ENCODE measurements at places on chromosomes 7 and 10.

GRCh38 chr10:86601956-86602602 lies 52.3 kb upstream of the OPN4 start:
- DNase-seq = no peak

DNA sequence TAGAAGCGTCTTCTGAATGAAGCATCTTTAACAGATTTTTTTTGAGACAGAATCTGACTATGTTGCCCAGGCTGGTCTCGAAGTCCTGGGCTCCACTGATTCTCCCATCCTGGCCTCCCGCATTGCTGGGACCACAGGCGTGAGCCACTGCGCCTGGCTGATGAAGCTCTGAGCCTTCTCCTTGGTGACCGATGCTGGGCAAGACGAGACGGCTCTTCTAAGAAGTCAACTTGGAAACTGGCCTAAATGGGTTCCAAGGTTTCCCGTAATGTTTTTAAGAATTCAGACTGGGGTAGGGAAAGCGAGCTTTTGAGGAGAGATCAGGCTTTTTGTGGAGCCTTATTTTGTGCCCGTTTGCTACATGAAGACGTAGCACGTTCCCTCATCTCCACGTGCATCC lies 224.5 kb downstream of the ZMYND11 start:
- no peak for DNase-seq

GRCh38 chr10:43068136-43068395 lies 8.8 kb upstream of the RET start:
- DNase-seq = no peak

GRCh38 chr10:46515793-46516192 lies 40.7 kb downstream of the GPRIN2 start:
- no peak for DNase-seq

- DNase-seq = no peak
Observed at GRCh38 chr7:34759477-34760125, 101.6 kb downstream of the NPSR1 start.

DNA sequence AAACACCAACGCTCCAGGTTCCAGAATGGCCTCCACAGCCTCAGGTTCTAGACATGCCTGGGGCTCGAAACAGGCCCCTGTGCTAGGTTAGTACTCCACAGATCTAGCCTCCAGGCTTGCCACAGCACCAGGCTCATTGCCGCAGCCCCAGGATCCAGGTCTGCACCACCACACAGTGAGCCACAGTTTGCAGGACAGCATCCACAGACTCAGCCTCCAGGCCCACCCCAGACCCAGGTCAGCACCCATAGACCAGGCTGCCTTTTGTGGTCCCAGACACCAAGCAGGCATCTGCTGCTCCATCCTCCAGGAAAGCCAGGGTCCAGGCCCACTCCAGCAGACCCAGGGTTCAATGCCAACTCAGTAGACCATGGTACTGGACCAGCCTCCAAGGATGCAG lies 132.3 kb upstream of the VSTM2A start:
- no peak for DNase-seq

DNA sequence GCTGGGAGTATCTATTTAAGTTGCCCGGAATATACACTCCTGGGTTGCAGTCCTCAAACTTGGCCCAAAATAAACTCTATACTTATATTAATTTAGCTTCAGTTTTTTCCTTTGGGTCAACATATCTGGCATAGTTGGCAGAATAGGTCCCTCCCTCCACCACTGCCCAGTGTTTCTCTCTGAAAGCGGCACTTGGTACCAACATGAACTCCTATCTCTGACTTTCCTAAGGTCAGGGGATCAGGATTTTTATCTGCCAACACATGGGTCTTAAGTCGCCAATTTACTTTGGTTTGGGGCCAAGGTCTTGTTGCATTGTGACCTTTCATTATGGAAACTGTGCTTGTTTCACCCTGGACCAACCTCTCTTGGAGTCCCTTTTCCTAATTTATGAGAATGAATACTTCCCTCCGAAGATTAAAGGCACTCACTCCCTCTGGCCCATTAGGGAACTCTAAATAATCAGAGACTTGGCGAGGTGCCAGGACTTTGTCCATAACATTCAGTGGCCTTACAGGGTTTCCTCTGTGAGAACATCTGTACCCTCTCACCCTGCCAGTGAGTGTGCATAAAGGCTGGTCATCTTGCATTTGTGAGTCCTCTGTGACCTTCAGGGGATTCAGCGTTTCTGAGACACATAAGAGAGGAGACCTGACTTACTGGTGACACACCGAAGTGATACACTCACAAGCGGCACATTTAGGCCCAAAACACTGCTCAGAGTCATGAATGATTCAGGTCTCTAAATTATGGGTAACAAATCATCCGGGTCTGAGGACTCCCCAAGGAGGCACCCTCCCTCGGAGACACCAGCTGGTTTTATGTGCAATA lies 19.7 kb upstream of the FKBP9 start:
- DNase-seq = no peak

GRCh38 chr10:70699659-70700174 lies 27.4 kb downstream of the ADAMTS14 start:
- DNase-seq = no peak

DNA sequence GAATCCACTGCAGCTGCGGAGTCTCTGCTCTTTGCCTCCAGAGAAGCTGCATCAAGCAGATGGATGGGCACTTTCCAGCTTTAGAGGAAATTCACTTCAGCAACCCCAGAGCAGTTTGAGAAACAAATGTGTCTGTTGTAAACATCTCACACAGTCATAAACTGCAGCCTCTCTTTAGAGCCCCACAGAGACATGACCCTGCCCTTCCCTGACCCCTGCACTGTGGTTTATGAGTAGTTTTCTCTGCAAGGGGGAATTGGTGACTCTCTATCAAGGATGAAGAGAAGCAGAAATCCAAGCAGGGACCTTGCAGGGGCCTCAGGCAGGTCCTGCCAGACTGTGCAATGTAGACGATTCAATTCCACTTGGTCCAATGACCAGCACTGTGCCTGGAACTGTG lies 160.2 kb downstream of the SH2D4B start:
- DNase-seq = no peak

DNA sequence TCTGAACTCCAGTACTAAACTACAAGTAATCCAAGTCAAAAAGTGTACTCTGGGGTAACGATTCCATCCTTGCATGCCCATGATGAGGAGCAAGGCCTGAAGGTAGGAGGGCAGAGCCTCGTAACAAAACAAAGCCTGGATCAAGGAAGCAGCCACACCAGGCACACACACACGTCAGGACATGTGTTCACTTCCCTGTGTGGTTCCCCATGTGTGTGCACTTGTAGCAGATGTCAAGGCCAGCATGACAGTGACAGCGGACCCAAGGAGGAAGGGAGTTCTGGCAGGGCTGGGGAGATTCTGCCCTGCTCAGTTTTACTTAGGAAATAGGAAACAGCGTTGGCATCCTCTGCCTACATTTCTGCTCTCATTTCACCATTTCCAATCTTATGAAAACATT lies 92.8 kb downstream of the ALOX5 start:
- no peak for DNase-seq

- no peak for DNase-seq
Observed at GRCh38 chr10:122494833-122495232, 33.5 kb downstream of the HTRA1 start.

- no peak for DNase-seq
Observed at GRCh38 chr10:111150691-111151090, 73.9 kb downstream of the ADRA2A start.

DNA sequence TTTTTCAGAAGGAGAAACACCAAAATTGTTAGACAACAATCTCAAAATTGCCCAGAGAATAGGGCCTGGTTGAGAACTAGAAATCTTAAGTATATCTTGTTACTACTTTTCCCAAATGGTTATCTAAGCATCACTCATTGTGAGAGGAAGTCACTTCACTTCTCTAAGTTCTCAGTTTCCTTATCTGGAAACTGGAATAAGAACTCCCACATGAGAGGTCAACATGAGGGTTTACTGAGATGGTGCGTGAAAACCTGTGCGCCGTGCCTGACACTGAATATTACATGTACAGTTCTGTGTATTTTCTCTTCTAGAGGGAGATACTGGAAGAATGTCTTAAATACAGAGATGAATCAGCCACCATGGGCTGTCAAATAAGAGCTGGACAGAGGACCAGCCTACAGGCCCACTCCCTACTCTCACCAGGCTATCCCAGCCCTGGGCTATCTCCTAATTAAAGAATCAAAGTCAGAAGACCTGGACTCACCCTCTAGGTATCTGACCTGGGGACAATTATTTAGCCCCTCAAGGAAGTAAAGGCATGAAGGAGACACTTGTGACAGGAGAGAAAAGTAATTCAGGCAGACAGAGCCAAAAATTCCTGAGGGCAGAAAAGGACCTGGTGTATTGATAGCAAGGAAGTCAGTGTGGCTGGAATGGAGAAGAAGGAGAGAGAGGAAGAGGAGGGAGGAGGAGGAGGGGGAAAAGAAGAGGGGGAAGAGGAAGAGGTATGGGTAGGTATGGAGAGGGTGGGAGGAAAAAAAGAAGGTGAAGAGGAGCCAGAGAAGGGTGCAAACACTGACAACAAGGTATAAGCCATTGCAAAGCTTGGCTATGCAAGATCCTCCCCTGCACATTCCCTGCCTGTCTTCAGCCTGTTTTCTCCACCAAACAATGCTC lies 44.9 kb downstream of the CCDC71L start:
- DNase-seq = no peak

GRCh38 chr10:112722758-112723157 lies 227.3 kb upstream of the TCF7L2 start:
- DNase-seq = no peak

DNA sequence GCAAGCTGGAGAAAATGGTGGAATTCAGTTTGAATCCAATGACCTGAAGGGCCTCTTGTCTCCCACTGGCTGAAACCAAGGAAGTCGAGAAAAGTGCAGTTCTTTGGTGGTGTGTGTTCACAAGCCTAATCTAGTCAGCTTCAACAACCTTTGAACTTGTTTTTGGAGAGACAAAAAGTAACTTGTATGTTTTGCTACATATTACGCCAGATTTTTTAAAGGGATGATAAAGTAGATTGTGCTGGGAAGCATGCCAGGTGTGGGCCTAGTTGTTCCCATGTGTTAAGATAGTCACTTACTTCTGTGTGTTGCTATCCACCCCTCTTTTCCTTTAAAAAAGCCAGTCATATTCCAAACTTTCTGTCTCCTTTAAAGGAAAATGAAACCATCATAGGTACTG lies 79.7 kb upstream of the FAM3C start:
- DNase-seq = no peak

- DNase-seq = no peak
Observed at GRCh38 chr7:42077271-42078135, 159.5 kb downstream of the GLI3 start.

GRCh38 chr10:27643301-27643700 lies 102.3 kb downstream of the MKX start:
- DNase-seq = no peak

DNA sequence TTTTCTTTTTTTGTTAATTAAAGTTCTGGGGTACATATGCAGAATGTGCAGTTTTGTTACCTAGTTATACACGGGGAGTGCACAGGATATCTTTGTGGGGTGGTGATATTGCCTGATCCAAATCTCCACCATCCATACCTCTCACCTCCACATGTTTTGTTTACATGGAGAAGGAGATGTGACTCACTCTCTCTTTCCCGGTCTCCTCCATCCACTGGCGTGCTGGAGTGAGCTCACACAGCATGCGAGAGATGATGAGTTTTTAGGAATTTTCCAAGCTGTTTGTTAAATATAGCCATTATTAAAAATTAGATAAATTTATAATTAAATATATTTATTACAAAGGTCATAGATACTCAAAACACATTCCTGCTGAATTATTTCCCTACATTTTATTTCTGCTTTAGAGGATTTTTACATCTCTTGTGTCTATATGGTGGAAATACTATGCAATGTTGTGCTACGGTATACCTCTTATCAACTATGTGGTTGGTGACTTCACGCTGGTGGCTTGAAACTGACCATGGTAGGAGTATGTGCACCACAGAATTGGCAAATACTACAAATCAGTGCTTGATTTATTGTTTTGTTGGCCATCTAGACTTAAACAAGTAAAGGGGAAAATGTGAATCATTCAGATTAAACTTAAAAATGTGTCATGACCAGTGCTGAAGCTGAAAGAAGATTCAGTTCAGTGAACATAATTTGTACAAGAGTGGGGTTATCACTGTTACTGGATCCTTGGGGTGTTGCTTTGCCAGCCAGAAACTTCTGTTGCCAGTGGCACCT lies 107.9 kb upstream of the FAM180A start:
- no peak for DNase-seq

GRCh38 chr10:103834436-103835095 lies 20.8 kb downstream of the SH3PXD2A start:
- DNase-seq = no peak

DNA sequence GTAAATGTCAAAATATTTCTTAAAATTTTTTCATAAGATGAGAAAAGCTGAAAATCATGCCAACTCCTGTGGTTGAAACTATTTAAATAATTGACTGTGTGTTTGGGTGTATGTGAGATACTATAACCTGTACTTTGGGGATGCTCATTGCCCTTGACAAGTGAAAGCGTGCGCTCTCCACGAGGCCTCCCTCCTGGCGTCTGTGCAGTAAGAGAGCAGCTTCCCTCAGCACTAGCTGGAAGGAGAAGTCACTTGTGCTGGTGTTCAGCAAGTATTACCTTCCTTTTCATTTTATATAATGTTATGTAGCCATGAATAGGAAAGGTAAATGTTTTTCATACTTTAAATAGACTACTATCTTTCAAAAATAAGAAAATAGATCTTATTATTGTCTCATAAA lies 118.9 kb downstream of the ZEB1 start:
- no peak for DNase-seq

DNA sequence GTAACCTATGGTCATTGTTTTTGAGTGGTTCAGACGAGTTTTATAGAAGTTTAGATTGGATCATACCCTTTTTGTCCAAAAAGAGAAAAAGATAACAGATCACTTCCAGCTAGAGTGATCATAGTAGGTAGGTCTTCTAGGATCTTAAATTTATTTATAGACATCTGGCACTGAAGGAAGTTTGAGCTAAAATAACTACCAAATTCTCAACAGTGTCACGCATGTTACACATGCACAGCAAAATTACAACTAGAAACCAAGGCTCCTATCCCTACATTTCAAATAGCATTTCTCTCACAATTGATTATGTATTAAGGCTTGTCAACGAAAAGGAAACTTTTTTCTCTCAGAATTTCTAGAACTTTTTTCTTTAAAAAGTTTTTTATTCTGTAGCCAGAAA lies 2.3 kb downstream of the CALU start:
- DNase-seq = no peak

- no peak for DNase-seq
Observed at GRCh38 chr10:100816671-100817070, 71.3 kb downstream of the PAX2 start.

DNA sequence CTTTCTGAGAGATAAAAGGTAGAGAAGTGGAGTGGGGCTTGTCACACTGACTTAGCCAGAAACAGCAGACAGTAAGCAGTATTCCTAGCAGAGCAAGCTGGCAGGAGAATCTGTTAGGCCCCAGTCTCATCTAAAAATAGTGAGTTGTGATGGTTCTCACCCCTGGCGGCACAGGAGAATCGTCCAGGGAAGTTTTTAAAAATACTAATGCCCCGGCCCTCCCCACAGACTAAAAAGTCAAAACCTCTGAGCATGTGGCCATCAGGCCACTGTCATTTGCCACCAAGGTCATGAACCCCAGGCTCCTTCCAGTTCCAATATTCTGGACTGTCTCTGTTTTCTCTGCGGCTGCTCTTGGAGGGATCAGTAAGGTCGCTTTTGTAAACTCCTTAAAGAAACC lies 34.0 kb downstream of the LYZL1 start:
- DNase-seq = no peak
